ENCODE measurements at places on chromosomes 1 and 21.
A peak's percentile ranks its signal among the peaks of the same experiment; 100 is the strongest.

DNA sequence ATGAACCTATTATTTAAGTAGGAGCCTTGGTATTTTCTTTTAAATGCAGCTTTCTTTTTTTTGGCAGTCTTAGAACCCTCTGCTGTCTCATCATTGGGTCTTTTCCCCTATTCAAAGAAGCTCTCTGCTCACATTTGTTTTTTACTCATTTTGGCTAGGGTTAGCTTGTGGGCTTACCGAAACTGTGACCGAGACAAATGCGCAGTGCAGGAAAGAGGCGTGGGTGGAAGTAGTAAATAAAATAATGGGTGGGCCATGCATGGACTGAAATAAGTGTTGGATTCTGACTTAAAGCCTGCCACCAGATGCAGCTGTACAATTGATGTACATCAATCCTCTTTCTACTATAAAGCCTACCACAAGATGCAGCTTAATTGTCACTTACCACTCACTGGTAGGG is 14.7 kb downstream of the XPR1 start:
- DNase-seq, result peak; percentile 13

DNA sequence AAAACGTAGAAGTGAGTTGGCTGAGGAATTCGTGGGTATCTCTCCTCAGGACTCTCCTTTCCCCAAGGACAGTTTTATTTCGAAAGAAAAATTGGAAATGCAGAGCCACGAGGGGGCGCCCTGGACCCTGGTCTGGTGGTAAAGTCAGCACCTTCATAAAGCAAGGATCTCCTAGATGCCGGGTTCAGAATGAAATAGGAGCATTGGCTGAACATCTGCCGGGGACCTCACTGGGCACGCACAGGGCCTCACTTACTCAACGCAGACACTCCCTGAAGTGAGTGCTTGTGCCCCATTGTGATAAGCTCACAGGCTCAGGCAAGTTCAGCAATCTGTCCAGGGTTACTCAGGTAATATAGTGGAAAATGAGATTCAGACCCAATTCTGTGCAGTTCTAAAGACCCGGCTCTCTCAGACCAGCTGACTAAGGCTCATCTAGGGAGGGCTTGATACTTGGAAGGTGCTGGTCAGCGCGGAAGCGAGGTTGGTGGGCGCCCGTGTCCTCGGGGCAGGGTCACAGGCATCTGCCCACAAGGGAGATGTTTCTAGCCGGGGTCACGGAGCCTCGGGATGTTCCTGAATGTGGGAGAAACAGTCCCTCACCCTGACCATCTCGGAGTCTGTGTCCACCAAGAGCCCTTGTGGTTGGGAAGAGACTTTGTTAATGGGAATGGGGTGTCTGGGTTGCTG is 55.7 kb upstream of the ETV3 start:
- DNase-seq, result peak; percentile 61

DNA sequence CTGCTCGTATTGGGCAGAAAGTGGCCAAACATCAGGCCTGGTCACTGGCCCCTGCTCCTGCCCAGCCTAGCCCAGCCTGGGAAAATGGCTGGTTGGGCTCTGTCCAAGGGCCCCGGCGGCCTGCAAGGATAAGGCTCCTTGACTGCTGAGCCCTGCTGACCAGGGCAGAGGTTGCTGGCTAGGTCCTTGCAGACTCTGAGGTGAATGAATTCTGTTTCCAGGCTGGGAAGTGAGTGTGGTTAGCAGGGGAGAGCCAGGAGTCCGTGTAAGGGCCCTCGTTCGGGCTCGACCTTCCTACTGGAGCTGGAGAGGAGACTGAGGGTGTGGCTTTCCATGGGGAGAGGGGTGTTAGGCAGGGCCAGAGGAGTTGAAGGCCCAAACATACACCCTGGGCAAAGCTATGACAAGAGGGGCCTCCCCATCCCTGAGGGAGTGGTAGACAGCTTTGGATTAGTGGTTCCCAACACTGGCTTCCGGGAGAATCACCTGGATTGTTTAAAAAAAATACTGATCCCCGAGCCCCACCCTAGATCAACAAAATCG is 20.6 kb downstream of the CSF1 start:
- no peak for DNase-seq

DNA sequence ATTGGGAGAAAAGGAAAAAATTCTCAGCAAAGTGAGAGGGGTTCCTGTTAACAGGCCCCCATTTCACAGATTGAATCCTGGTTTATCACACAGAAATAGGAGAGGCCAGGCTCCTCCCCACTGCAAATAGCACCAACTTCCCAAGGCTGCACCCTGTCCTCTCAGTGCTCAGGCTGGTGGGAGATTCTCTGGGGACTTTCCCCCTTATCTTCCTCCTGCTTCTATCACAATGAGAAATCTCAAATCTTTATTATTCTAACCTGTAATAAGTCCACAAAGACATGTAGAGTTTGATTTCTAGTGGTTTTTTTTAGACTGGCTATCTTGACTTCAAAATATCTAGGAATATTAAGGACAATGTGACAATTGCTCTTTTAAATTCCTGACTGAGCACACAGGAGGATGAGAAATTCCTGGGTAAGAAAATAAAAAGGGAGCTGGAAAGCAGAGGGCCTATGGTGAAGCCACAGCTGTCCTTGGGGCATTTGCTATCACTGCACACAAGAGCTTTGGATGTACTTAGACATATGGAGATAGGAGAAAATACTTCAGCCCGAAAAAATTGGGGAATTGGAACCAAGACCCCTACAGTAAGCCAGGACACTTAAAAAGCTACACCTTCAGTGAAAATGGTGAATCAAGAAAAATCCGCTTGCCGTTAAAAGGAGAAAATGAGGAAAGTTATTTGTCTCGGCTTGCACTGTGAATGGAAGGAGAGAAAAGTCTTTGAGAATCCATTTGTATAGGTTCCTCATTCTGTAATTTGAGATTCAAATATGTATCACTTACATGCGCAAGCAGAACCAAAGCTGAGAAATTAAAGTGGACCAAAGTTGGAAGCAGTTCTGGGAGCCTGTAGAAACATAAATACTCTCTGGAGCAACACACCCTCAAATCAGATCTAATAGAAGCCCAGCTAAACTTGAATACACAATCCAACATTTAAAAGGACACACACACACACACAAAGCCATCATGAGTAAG is 65.9 kb upstream of the C1orf105 start:
- DNase-seq, result no peak

DNA sequence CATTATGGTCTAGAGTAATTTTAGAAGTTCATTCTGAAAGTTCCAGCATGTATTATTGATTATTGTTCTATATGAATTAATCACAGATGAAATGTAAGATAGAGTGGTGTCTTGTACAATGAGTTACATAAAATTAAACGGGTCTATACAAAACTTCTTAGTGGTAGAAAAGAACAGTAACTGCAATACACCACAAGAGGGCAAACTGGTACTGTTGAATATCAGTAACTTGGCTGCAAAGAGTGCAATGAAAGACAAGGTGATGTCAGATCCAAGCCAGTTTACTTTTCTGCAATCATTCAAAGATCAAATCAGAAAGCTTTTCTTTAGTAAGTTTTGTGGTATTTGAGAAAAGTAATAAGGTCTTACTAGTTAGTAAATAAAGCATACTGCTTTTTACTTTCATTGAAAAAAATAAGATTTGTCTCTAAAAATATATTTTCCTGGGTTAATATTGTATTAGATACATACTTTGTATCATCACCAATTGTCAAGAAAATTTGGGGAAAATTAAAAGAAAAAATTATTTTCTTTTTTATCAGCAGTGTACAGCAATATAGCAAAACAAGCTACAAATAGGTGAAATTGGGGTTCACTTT is 66.4 kb upstream of the BTG3 start:
- DNase-seq, result no peak

- DNase-seq, result no peak
Observed at GRCh38 chr1:46406881-46407608, 12.9 kb downstream of the FAAH start.

- DNase-seq, result no peak
Observed at GRCh38 chr1:24325587-24326449, 6.7 kb downstream of the GRHL3 start.

DNA sequence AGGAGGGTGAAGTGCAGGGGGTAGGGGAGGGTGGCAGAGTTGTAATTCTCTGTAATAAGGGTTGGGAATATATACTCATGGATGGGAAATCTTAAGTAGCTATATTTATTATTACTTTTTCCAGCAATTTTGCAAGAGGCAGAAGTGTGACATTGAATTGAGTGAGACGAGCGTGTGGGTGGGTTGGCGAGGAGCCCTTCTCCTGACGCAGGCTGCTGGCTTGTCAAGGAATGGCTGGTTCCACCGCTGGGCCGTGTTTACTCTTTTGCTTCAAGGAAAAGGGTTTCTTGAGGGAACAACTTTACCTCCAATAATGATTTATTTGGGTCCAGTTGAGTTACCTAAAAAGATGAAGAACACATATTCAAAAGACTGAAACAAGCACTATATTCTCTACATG is 17.9 kb upstream of the DMRTA2 start:
- no peak for DNase-seq

DNA sequence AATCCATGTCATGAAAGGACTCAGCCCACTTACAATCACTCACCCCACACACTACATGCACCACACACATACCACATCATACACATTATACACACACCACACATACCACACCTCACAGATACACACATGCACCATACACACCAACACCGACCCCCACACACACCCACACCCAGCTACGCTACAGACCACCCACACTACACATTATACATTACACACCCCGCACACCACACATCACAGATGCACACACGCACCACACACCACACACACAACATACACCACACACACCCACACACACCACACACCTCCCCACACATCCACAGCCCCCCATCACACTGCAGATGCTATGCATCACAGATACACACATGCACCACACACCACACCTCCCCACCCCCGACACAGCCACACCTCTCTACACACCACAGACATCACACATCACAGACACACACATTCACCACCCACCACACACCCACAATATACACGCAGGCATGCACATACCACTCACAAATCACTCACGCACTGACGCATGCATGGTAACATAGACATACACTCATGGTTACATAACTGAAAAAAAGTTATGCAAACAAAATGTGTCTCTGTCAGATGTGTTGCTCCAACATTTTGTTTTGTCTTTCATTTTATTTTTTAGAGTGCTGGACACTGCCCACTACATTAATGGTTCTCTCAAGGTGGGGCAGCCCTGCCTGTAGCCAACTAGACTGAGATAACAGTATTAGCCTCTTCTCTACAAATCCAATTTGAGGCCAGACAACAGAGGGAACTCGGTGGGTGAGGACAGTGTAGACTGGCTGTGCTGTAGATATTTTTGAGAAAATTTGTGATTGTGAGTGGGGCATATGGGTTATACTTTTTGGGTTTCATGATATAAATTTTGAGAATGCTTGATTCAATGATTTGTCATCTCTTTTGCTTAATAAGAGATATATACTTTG is 15.2 kb upstream of the PGBD2 start:
- no peak for DNase-seq

DNA sequence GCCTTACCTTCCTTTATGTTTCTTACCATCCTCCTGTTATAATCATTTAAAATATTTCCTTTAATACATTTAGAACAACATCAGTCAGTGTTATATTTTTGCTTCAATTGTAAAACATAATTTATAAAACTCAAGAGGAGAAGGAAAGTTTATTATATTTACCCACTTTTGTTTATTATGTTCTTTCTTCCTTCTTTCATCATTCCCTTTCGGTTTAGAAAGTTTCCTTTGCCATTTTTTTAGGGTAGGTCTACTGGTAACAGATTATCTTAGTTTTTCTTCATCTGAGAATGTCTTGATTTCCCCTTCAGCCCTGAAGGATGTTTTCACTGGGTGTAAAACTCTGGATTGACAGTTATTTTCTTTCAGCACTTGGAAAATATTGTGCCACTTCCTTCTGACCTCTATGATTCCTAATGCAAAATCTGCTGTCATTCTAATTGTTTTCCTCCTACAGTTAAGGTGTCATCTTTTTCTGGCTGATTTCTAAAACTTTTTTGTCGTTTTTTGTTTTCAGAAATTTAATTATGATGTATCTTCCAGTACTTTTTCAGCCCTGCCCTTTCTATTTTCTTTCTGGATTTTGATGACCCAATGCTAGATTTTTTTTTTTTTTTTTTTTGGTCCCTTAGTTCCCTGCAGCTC is 25.0 kb downstream of the PTPN22 start:
- no peak for DNase-seq

GRCh38 chr1:60639287-60639686 is 443.1 kb upstream of the NFIA start:
- no peak for DNase-seq

GRCh38 chr21:33751120-33751519 is 108.8 kb downstream of the ITSN1 start:
- DNase-seq, result no peak
